CD4-positive, alpha-beta memory T cell (primary cell): ENCODE measurements at places on chromosomes 1 and 21. TPM values are rescaled to one million over a fixed set of nuclear protein-coding genes. Genes with fewer than 3 reads are reported as not detected.
A peak's percentile ranks its signal among the peaks of the same experiment; 100 is the strongest.

- H3K36me3 ChIP-seq, result peaks cover 33% of the 10 kb centered on the region
- H3K4me1 ChIP-seq, result peaks cover 36% of the 10 kb centered on the region
- H3K27me3 ChIP-seq, result no peaks in the 10 kb centered on the region
- no peak overlapping the region for H3K4me3 ChIP-seq
Measured at GRCh38 chr1:155946633-155947219, 5.3 kb downstream of the RXFP4 start.

DNA sequence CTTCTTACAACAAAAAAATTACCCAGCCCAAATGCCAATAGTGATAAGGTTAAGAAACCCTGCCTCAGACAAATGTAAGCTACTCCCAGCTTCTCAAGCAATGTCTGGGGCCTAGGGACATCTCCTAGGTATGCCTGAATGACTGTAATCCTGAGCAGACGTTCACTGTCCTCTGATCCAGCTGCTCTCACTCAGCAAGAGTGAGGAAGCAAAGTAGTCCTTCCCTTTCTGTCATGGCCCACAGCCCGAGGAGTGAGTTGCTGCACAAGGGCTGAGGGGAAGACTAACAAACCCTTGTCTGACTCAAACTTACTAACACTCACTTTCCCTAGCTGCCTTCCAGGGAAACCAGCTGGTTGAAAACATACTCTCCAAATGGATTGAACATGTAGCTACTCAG, 124.9 kb upstream of the TNFSF4 start:
- DNase-seq, result no peak
- H3K27ac ChIP-seq, result no peak overlapping the region
- peaks cover 16% of the 10 kb centered on the region for H3K4me1 ChIP-seq
- H3K4me3 ChIP-seq, result no peak overlapping the region
- no peaks in the 10 kb centered on the region for H3K27me3 ChIP-seq

GRCh38 chr1:16158025-16158424, 2.2 kb upstream of the EPHA2 start:
- no peak overlapping the region for H3K4me3 ChIP-seq
- DNase-seq, result peak; percentile 75
- H3K27me3 ChIP-seq, result no peaks in the 10 kb centered on the region
- H3K4me1 ChIP-seq, result peaks cover 79% of the 10 kb centered on the region
- no peak overlapping the region for H3K27ac ChIP-seq

GRCh38 chr1:42756956-42757891, 9.6 kb downstream of the P3H1 start:
- DNase-seq, result peak; percentile 20
- no peak overlapping the region for H3K4me3 ChIP-seq
- H3K27ac ChIP-seq, result no peak overlapping the region
- H3K36me3 ChIP-seq, result peaks cover 65% of the 10 kb centered on the region
- no peaks in the 10 kb centered on the region for H3K4me1 ChIP-seq

DNA sequence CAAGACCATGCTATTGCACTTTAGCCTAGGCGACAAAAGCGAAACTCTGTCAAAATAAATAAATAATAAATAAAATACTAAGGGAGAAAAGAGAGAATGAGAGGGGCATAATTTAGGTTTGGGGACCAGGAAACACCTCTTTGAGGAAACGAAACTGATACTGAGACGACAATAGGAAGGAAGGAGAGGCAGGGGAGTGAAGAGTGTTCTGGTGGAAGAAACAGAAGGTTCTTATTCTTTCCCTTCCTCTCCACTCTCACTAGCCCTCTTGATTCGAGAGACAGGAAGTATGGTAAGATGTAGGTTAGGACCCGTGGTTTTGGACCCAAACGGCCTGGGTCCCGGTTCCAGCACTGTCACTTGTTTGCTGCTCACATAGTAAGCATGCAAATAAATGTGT, 1.6 kb upstream of the NKAIN1 start:
- H3K27ac ChIP-seq, result no peak overlapping the region
- H3K4me3 ChIP-seq, result no peak overlapping the region
- no peaks in the 10 kb centered on the region for H3K4me1 ChIP-seq
- H3K27me3 ChIP-seq, result peaks cover 24% of the 10 kb centered on the region
- no peaks in the 10 kb centered on the region for H3K36me3 ChIP-seq
- no peak for DNase-seq

DNA sequence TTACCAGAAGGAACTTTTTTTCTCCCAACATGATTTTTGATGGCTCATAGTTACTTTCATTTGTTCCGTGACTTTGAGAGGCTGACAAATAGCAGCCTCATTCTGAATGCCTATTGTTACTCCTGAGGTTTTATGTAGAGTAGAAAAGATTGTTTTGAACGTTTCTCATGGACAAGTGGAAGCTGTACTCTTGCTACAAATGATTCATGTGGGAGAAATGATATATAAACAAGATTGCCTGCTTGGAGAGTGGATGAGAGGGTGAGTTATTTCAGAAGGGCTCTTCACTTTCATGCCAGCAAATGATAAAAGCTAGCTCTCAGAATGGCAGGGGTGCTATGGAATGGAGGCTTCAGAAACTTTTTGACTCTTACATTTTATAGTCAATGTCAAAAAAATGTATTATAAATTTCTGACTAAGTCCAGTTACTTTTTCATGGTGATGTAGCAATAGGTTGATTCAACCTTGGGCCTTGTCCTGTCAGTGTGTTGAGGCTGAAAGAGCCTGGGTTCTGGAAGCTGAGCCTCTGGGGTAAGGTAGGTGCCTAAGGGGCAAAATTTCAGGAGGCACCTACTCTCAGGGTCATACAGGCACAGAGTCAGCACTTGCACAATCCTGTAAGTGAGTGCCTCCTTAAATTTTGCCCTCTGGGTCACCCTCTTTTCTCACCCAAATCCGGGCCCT, 19.4 kb downstream of the JUN start:
- DNase-seq, result no peak
- H3K36me3 ChIP-seq, result no peaks in the 10 kb centered on the region
- H3K27me3 ChIP-seq, result no peaks in the 10 kb centered on the region
- no peak overlapping the region for H3K27ac ChIP-seq
- no peak overlapping the region for H3K4me3 ChIP-seq

DNA sequence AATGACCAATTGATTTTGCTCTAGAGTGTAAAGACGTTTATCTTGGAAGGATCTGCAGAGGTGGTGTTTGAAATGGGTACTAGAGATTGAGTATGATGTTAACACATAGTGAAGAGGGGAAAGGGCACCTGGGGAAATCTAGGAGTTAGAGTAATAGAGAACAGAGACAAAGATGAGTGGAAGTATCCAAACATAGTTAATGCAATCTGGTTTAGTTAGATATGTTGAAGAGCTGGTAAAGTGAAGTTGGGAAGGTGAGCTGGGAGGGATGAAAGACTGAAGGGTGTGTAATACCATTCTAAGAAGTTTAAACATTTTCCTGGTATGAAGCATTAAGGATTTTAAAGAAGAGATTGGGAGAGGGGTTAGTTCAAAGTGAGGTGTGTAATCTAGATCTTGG, 11.0 kb downstream of the XPR1 start:
- H3K36me3 ChIP-seq, result no peaks in the 10 kb centered on the region
- no peak for DNase-seq
- no peak overlapping the region for H3K27ac ChIP-seq
- H3K27me3 ChIP-seq, result no peaks in the 10 kb centered on the region

DNA sequence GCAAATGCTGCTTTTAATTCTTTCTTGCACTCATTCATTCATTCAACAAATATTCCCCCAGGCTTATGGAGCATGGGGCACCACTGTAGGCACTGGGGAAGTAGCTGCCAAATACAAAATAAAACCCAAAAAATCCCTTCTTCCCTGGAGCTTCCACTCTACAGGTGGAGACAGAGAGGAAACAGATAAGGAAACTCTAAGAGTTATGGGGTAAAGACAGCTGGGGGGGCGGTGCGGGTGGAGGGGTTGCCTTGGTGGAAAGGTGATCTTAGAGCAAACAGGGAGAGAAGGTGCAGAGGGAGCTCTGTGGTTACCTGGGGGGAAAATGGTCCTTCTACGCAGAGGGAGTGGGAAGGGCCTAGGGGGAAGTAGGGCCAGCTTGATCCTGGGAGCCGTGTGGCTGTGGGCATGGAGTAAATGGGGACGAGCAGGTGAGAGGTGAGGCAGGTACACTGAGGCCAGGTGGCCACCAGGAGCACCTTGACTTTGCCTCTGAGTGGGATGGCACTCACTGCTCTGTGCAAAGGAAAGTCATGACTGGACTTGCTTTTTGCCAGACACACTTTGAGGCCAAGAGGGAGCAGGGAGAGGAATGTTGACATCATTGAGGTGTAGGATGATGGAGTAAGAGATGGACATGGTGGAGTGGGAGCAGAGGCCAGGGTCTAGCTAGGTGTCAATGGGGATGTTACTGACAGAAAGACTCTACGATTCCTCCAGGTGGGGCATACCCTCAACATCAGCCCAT, 152.0 kb downstream of the ETS2 start:
- no peak overlapping the region for H3K27ac ChIP-seq
- no peak overlapping the region for H3K4me3 ChIP-seq
- DNase-seq, result no peak
- no peaks in the 10 kb centered on the region for H3K4me1 ChIP-seq
- no peaks in the 10 kb centered on the region for H3K27me3 ChIP-seq
- H3K36me3 ChIP-seq, result no peaks in the 10 kb centered on the region

DNA sequence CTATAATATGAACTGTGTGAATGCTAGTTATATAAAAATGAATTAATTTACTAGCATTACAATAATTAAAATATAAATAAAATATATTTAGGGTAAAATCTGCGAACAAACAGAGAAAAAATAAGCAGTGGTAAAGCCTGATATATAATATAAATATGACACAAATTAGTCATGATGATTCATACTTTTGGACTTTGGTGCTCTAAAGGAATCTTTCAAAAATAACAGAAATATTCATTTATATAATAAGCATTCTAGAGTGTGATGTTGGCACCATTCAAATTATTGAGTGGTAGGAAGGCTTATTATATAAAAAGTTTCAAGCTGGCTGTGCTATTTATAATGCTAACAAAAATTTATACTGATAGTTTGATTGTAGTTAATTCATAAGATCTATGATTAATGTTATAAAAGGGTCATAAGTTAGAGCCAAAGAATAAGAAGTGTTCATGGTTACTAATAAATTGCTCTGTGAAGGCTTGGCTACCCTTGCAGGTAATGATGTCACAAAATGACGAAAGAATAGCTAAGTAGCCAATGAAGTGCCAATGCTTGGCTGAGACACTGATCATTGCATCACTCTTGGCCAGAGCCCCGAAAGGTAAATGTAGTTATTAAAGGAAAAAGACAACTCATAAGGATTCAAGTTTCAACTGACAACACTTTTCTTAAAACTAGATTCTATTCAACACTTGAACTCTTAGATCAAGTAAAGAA, 108.7 kb downstream of the USH2A start:
- H3K4me1 ChIP-seq, result no peaks in the 10 kb centered on the region
- no peak for DNase-seq
- H3K36me3 ChIP-seq, result no peaks in the 10 kb centered on the region

DNA sequence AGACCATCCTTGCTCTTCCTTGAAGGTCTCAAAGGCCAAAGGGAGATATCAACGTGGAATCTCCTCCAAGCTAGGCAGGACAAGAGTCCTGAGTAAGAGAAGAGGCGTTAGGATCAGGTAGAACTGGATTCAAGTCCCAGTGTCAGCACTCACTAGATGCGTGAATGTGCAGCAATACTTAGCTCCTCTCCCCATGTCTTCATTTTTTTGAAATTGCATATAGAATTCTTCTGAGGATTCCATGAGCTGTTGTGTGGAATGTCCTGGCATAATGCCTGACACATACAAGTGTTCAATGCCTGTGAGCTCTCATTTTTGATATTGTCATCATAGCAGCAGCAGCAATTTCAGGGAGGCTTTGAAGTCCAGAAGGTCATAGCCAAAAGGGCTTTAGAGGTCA, 333.2 kb downstream of the KCNH1 start:
- H3K27me3 ChIP-seq, result no peaks in the 10 kb centered on the region
- H3K36me3 ChIP-seq, result no peaks in the 10 kb centered on the region
- no peak overlapping the region for H3K4me3 ChIP-seq
- H3K27ac ChIP-seq, result no peak overlapping the region

GRCh38 chr1:51989582-51990477, 670 bp downstream of the RAB3B start:
- H3K36me3 ChIP-seq, result no peaks in the 10 kb centered on the region
- peaks cover 18% of the 10 kb centered on the region for H3K27me3 ChIP-seq
- peaks cover 8% of the 10 kb centered on the region for H3K4me1 ChIP-seq
- H3K4me3 ChIP-seq, result no peak overlapping the region
- H3K27ac ChIP-seq, result no peak overlapping the region

GRCh38 chr1:203167026-203167912, 8.4 kb downstream of the MYBPH start:
- no peaks in the 10 kb centered on the region for H3K4me1 ChIP-seq
- H3K4me3 ChIP-seq, result no peak overlapping the region
- H3K27ac ChIP-seq, result no peak overlapping the region

DNA sequence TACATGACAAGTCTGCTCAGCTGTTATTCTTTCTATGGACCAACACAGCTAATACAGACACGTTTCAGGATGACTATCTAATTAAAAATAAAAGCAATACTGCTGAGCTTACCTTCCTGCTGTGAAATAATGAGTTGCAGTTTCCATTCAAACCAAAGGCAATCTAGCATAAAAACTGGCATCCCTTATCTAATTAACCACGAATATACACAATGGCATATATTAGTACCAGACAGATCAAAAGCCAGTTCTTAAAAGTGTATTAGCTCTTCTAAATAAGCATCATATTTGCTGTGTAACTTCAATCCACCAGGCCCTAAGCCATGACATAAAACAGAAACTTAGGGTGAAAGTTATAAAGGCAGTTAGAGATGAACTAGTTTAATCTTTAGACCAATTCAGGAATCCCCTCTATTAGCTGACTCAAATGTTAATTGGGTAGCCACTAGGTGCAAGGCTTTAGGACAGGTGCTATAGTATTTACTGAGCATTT, 20.6 kb downstream of the TESK2 start:
- H3K27me3 ChIP-seq, result no peaks in the 10 kb centered on the region
- no peak overlapping the region for H3K4me3 ChIP-seq
- H3K36me3 ChIP-seq, result no peaks in the 10 kb centered on the region
- H3K4me1 ChIP-seq, result no peaks in the 10 kb centered on the region
- H3K27ac ChIP-seq, result no peak overlapping the region
- DNase-seq, result no peak

GRCh38 chr21:33981391-33982101, 65.9 kb upstream of the ATP5PO start:
- H3K27me3 ChIP-seq, result no peaks in the 10 kb centered on the region
- no peak overlapping the region for H3K4me3 ChIP-seq
- no peaks in the 10 kb centered on the region for H3K36me3 ChIP-seq
- H3K27ac ChIP-seq, result no peak overlapping the region

DNA sequence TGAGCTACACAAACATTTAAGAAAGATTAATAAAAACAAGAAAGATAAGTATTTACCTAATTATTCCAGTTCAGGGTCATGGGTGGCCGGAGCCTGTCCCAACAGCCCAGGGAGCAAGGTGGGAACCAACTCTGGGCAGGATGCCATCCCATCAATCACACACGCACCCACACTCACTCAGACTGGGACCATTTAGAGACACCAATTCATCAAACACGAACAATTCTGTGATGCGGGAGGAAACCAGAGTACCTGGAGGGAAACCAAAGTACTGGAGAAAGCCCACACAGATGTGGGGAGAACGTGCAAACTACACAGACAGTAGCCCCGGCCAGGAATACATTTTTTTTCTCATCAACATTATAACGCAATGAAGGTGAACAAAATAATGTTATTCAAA, 16.2 kb downstream of the WASF2 start:
- no peaks in the 10 kb centered on the region for H3K27me3 ChIP-seq
- H3K4me1 ChIP-seq, result peaks cover 74% of the 10 kb centered on the region
- H3K27ac ChIP-seq, result no peak overlapping the region
- no peak overlapping the region for H3K4me3 ChIP-seq
- H3K36me3 ChIP-seq, result no peaks in the 10 kb centered on the region
- DNase-seq, result no peak

- no peak for DNase-seq
- H3K27ac ChIP-seq, result no peak overlapping the region
- H3K4me3 ChIP-seq, result no peak overlapping the region
- no peaks in the 10 kb centered on the region for H3K36me3 ChIP-seq
Measured at GRCh38 chr1:244041466-244042120, 9.5 kb upstream of the ZBTB18 start.

The SPRR2E gene
- polyA plus RNA-seq, result not detected

The LHX8 gene
- polyA plus RNA-seq, result not detected

The CSF3R gene
- polyA plus RNA-seq, result not detected
